Camera-type eye (tissue), 1 donor: ENCODE measurements at places on chromosomes 11 and 22. TPM values are rescaled to one million over a fixed set of nuclear protein-coding genes. Genes with fewer than 3 reads are reported as not detected.

The OR52A5 gene
- not detected for total RNA-seq

The POU2AF1 gene
- not detected for total RNA-seq

The RFPL2 gene
- total RNA-seq: not detected

The UBQLNL gene
- total RNA-seq: 1.2 TPM

The SLC22A12 gene
- not detected for total RNA-seq

The FXYD6 gene
- 103 TPM for total RNA-seq

The SEZ6L gene
- total RNA-seq: 40.6 TPM

The LDHAL6A gene
- total RNA-seq: not detected

The OR4C5 gene
- total RNA-seq: not detected

The DERL3 gene
- total RNA-seq: 1.2 TPM

The OR51G2 gene
- not detected for total RNA-seq

The ADAMTS8 gene
- 6.5 TPM for total RNA-seq

The CHRNA10 gene
- total RNA-seq: 0.88 TPM

The CARD18 gene
- total RNA-seq: 0.88 TPM

The PDGFB gene
- total RNA-seq: 10.4 TPM

The FIBIN gene
- total RNA-seq: 22.3 TPM

The NKAPD1 gene
- total RNA-seq: 31.3 TPM

The MEI1 gene
- 0.82 TPM for total RNA-seq

The TRIM49 gene
- total RNA-seq: not detected

The CYTH4 gene
- total RNA-seq: 9.8 TPM

The HDAC10 gene
- 30.9 TPM for total RNA-seq

The IL17RA gene
- 4.3 TPM for total RNA-seq

The NADSYN1 gene
- 43.7 TPM for total RNA-seq

The TLCD5 gene
- total RNA-seq: 26.3 TPM

The CCDC87 gene
- total RNA-seq: 0.38 TPM

The HYLS1 gene
- 5.3 TPM for total RNA-seq

The TSSK2 gene
- total RNA-seq: not detected

The RAG1 gene
- 0.93 TPM for total RNA-seq
